ENCODE measurements at places on chromosomes 16 and 17.

GRCh38 chr17:5975661-5976060, 94.5 kb upstream of the WSCD1 start:
- DNase-seq, result no peak

DNA sequence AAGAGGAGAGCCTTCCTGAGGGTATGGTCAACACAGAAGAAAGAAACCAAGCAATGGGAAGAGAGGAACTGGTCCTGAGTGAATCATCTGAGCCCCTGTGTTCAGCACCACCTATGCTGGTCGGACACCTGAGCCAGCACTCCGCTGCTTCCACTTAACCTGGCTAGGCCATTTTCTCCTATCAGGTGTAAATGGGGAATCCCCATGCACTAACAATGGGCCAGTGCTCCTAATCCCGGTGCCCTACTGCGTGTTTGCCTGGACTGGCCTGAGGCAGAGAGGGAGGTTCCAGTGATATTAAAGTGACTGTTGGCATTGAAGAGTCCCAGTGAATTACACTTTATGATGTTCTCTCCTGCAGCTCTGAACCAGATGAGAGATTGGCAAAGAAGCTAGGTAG, 34.4 kb upstream of the XYLT2 start:
- no peak for DNase-seq

- DNase-seq, result no peak
Measured at GRCh38 chr16:66873685-66874055, 6.6 kb upstream of the PDP2 start.

GRCh38 chr16:10895053-10895946, 18.3 kb downstream of the CIITA start:
- DNase-seq, result no peak

- DNase-seq, result no peak
Measured at GRCh38 chr17:39166437-39167335, 725 bp upstream of the ARL5C start.

DNA sequence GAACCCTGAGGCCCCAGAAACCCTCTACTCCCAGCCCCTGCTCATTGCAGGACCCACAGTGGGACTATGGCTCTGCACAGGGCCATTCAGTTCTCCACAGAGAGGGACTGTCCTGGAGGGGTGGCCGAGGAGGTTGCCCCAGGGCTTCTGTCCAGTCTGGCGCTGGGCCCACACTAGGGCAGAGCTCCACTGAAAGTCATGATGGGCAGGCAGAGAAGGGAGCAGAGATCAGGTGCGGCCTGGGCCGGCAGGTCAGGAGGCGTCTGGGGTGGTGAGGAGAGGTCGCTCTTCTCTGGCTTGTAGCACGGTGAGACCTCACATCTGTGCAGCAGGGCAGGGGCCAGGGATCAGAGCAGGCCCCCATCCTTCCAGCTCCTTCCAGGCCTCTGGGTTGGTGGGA, 13.0 kb upstream of the PIK3R6 start:
- DNase-seq, result no peak

DNA sequence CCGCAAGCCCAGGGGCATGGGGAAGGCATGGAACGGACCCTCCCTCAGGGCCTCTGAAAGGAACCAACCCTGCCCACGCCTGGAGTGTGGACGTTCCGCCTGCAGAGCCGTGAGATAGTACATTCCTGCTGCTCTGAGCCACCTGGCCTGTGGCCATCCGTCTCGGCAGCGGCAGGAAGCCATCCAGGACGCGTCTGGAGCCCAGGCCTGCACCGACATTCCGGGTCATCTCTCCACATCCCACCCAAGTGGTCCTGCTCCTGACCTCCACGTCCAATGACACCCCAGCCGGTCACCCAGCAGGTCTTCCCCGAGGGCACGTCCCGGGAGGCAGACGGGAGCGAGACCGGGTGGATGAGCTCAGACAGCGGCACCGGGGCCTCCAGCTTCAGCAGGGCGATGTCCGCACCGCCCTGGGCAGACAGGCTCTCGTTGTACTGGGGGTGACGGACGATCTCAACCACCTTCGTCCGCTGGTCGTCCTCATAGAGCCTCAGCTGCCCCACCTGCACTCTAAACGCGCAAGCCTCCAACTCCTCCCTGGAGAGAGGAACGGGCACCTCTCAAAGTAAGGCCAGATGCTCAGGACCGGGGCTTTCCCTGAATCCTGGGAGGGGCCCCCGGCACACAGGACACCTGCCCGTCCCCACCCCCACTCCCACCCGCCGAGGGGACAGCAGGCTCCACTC, 21.3 kb upstream of the UBE2I start:
- no peak for DNase-seq

DNA sequence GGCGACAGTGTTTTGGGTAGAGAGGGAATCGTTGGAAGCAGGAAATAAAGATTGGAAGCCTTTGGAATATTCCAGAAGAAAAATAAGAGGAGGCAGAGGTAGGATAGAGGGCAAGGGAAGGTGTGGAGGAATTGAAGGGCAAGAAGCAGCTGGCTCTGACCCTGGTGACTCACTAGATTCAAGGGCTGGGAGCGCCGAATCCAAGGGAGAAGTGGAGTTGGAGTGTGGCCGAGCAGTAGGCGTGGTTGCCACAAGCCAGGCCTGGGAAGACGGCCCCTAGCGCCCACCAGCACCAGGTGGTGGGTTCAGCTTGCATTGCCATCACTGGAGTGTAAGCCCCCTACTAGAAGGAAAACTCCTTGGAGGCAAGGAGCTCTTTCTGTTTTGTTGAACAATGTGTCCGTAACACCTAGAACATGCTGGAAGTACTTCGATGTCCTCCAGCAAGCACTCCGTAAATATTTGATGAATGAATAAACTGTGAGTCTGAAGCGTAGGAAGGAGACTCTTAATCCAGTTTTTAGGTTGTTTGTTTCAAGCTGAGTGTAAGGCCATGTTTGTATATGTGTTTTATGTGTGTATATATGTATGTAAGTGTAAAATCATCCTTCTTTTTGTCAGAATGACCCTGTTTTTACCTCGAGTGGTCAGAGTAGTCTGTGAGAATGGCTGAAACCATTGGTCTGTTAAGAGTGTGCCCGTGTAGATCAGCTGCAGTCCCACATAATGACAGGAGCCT, 139.5 kb downstream of the CMIP start:
- DNase-seq, result no peak

- peak; percentile 72 for DNase-seq
Measured at GRCh38 chr16:14364386-14365199, 265.5 kb downstream of the PARN start.

- DNase-seq, result no peak
Measured at GRCh38 chr17:81910840-81911276, 341 bp downstream of the PCYT2 start.

GRCh38 chr17:68732301-68732749, 131.2 kb upstream of the FAM20A start:
- no peak for DNase-seq

DNA sequence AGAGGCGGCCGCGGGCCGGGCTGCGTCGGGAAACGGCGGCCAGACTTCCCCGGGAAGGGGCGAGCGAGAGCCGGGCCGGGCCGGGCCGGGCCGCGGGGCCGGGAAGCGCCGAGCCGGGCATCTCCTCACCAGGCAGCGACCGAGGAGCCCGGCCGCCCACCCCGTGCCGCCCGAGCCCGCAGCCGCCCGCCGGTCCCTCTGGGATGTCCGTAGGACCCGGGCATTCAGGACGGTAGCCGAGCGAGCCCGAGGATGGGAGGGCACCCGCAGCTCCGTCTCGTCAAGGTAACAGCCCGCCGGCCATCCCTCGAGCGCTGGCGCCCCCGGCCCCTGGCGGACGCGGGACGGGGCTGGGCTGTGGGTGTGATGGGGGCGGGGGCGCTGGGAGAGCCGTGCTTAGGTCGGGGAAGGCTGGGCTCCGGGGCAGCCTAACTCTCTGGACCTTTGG, at the start of gene CRHR1:
CRHR1 (plus strand) TSS at position 28 of the 448 bp plus-strand sequence; CDS start at position 253, 225 bp downstream.
- DNase-seq, result no peak

DNA sequence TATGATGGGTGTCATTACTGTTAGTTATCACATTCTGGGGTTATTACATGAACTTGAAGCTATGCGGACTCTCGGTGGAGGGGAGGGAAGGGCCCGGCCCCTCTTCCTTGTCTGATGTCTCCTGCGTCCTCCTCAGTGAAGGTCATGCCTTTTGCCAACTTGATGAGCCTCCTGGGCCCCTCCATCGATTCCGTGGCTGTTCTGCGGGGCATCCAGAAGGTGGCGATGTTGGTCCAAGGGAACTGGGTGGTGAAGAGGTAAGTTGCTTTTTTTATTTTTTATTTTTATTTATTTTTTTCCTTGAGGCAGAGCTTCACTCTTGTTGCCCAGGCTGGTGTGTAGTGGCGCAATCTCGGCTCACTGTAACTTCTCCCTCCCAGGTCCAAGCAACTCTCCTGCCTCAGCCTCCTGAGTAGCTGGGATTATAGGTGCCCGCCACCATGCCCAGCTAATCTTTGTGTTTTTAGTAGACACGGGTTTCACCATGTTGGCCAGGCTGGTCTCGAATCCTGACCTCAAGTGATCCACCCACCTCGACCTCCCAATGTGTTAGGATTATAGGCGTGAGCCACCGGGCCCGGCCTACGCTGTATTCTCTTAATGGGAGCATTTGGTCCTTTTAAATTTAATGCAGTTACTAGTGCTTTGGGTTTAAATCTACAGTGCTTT, 21.6 kb downstream of the POLR3E start:
- no peak for DNase-seq

- no peak for DNase-seq
Measured at GRCh38 chr16:89478576-89479221, 11.7 kb downstream of the ANKRD11 start.

DNA sequence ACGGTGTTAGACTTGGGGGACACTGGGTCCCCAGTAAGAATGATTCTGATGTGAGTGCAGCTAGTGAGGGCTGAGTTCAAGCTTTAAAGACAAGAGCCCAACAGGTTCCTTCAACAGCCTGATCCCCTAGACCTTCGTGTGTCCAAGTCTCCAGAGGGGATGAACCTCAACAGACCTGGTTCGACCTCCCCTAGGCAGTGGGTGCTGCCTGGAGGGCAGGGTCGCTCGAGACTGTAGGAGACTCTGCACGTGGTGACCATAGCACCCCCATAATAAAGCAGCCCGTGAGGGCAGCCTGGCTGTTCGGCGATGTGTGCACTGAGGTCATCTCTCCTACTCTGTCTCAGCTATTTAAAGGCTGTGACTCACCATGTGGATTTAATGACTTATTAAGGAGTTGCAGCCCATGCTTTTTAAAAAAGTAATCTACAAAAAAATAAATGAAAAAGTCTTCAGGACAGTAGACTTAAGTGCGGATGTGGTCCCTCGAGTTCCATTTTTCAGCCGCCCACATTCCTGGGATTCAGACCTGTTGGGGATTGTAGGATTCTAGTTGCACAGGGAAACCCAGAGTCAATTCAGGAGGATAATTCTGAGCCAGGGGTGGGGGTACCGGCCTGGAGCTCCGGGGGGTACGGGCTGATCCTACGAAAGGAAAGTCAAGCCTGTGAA, 23.4 kb upstream of the METRNL start:
- DNase-seq, result peak; percentile 54

DNA sequence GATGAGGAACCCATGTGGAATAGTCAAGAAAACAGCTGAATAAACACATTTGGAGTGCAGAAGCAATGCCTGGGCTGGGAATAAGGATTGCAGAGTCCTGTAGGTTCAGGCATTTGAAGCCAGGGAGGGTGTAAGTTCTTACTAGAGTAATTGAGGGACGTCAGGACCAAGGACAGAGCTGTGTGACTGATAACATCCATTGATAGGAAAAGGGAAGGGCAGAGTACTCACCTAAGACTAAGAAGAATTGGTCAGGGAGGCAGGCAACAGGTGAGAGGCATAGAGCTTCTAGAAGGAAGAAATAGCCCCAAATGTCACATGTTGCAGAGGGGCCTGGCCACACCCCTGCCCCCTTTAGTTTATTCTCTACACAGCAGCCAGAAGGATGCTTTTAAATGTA, 79.8 kb upstream of the TMEM132E start:
- no peak for DNase-seq

GRCh38 chr16:56869513-56870275, 4.7 kb downstream of the SLC12A3 start:
- no peak for DNase-seq

GRCh38 chr17:70251706-70252105, 82.4 kb downstream of the KCNJ2 start:
- DNase-seq, result no peak

GRCh38 chr17:47729476-47729875, 3.6 kb upstream of the TBX21 start:
- DNase-seq, result no peak

DNA sequence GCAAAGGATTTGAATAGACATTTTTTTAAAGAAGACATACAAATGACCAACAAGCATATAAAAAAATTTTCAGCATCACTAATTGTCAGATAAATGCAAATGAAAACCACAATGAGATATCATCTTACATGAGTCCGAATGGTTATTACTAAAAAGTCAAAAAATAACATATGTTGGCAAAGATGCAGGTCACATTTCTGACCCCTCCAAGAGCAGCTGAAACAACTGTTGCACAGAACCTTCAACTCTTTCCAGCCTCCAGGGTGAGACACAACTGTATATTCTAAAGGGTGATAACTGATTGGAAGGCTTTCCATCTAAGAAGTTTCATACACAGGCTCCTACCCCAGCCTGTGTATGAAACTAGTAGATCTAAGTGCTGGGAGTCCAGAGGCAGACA, 51.9 kb downstream of the SLFN5 start:
- DNase-seq, result no peak

DNA sequence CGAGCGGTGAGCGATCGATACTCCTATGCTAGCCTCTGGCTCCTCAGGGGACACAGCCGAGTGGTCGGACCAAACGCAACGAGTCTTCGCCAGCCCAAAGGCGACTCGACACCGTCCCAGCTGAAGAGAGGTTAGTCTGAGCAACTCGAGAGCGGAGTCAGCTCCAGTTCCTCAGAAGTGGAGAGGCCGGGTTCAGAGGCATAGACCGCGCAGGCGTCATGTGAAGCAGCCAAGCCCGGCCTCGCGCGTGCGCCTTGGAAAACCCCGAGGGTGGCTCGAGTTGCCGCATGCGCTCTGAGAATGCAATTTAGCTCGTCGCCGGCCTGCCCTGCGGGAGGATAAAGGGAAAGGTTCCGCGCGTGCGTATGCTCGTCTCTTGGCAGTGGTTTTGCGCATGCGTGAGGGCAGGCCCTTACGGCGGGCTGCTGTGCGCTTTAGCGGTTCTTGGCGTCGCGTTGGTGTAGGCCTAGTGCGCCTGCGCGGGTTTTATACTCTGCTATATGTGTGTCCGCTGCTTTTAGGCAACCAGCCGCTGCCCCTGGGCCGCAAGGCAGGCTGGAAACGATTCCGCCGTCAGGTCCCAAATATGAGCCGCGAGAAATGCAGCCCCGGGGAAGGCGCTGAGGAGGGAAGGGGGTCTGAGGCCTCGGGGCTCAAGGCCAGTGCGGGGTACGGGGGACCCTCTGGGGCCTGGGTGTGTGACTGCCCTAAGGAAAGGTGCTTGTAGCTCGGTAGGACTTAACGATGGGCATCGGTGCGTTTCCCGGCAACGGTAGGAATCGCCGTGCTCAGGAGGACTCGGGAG, at the start of gene KDM8:
KDM8 (plus strand) TSS at position 20 of the 805 bp plus-strand sequence. CDS start 6,598 bp downstream, outside the sequence.
- DNase-seq, result peak; percentile 96

DNA sequence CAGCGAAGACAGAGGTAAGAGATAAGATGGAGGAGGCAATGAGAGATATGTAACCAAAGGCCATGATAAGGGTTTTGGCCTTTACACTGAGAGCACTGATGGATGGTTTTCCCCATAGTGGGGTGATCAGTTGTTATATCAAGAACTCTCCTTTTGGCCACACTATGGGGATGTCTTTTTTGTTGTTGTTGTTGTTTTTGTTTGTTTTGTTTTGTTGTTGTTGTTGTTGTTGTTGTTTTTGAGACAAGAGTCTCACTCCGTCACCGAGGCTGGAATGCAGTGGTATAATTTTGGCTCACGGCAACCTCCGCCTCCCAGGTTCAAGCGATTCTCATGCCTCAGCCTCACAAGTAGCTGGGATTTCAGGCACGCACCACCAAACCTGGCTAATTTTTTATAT, 244.8 kb upstream of the DYNLRB2 start:
- DNase-seq, result no peak

- no peak for DNase-seq
Measured at GRCh38 chr16:66278111-66278531, 88.4 kb upstream of the CDH5 start.
